ENCODE measurements at places on chromosomes 4 and X.

DNA sequence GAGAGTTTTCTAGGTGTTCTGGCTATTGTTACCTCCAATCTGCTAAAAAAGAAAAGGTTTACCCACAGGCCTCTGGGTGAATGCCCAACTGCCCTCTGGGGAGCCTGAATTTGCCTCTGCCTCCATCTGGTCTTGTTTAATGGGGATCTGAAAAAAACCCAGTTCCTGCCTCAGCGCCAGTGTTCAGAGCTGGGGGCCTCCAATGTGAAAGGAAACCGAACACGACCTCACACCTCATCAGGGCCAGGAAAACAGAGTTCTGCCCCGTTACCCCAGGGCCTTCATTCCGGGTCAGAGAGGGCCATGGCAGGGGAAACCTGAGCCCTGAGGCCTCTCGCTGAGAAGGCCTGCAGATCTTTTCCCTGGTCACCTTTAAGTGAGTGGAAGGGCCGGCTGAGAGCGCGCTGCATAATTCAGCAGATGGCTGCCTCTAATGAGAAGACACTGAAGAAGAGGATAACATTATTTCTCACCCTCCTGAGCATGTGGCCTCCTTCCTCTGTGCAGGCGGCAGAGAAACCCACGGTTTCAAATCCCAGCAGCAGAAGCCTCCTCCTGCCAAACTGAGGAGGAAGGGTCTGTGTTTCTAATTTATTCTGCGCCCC is 6.8 kb downstream of the SEPTIN6 start:
- DNase-seq: no peak

GRCh38 chr4:103915224-103915869 is 195.6 kb upstream of the TACR3 start:
- no peak for DNase-seq

DNA sequence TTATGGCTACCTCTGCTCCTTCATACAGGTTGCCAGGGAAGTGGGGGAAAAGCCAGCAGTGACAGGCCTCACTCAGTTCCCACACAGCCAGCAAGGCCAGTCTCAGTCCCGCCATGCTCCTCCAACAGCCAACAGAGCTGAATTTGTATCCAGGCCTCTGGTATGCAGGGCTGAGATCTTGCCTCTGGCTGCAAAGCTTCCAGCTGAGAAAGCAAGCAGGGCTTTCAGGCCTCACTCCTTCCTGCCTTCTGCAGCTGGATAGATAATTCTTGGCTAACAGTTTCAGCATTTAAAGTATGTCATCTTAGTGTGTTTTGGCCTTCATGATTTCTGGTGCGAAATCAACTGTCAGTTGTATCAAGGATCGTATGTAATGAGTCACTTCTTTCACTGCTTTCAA is 103.6 kb downstream of the GNL3L start:
- DNase-seq: no peak

DNA sequence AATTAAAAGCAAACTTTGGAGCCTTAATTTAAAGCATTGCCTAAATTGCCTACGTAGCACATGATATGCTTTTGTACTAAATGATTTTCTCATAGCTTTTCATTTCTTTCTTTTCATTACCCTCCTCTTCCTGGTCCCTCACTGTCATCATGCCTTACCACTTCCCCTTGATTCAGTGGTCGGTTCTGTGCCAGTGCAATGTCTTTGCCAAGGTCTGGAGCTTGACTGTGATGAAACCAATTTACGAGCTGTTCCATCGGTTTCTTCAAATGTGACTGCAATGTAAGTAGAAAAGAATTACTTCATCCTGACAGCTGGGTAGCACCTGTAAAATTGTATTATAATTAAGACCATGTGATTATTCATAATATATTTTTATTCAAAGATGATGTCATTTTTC is 72.5 kb downstream of the C4orf46 start:
- no peak for DNase-seq
